ENCODE measurements at places on chromosomes 12 and 14.

- DNase-seq: no peak
Measured at GRCh38 chr14:92088494-92088893, 17.9 kb downstream of the ATXN3 start.

- peak; percentile 31 for DNase-seq
Measured at GRCh38 chr14:22471545-22472121, 117.4 kb downstream of the DAD1 start.

GRCh38 chr14:68203871-68204270 is 384.3 kb downstream of the RAD51B start:
- no peak for DNase-seq

GRCh38 chr14:50726372-50727107 is 58.4 kb upstream of the SAV1 start:
- no peak for DNase-seq

DNA sequence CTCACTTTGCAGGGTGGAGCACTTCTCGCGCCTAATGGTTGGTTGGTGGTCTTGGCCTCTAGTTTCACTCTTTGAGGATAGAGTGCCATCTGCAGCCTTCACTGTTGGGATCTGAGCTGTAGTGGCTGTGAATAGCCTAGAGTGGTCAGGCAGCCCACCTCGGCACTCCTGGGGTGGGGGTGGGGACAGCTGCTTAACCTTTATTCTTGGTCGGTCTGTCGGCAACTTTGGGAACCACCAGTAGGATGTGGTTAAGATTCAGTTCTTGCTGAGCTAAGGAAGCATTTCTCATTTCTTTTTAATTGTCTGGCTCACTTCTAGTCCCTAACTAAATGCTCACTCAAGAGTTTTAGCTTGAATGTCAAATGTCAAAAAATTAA is 21.1 kb downstream of the TMBIM6 start:
- DNase-seq: no peak

Measured in iPS DF 6.9 (cell line).